Sigmoid colon (tissue), 7 donors: ENCODE measurements at places on chromosomes 11 and 22. TPM values are rescaled to one million over a fixed set of nuclear protein-coding genes. Genes with fewer than 3 reads are reported as not detected.

The BID gene
- polyA plus RNA-seq: 72.1 TPM

GRCh38 chr11:77214557-77214956 lies 86.5 kb downstream of the MYO7A start:
- H3K4me1 ChIP-seq: no peaks in the 10 kb centered on the region
- no peak overlapping the region for H3K27ac ChIP-seq
- H3K36me3 ChIP-seq: no peaks in the 10 kb centered on the region
- H3K27me3 ChIP-seq: no peaks in the 10 kb centered on the region

- H3K27me3 ChIP-seq: no peaks in the 10 kb centered on the region
- no peak overlapping the region for H3K27ac ChIP-seq
Measured at GRCh38 chr11:106172386-106172991, 95.0 kb downstream of the AASDHPPT start.

- H3K27ac ChIP-seq: no peak overlapping the region
- H3K27me3 ChIP-seq: no peaks in the 10 kb centered on the region
- H3K4me3 ChIP-seq: no peak overlapping the region
- DNase-seq: no peak
- H3K4me1 ChIP-seq: no peaks in the 10 kb centered on the region
Measured at GRCh38 chr11:6438979-6439571, 1.7 kb downstream of the HPX start.

DNA sequence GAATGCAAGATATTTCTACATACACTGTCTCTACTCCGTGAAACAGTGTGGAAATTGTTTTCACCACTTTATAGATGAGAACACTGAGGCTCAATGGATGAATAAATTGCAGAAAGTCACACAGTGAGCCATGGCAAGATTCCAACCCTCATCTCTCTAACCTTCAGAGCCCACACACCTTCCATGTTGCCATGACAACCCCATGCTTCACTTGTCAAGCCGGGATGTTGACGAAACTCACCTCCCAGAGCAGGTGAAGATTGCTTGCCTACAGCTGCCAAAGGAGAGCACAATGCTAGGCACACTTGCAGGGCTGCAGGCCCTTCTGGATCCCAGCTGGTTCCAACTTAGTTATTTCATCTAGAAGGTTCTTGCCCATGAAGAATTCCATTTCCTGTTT lies 71.4 kb upstream of the SEZ6L start:
- H3K36me3 ChIP-seq: no peaks in the 10 kb centered on the region
- H3K27me3 ChIP-seq: peaks cover 19% of the 10 kb centered on the region
- H3K4me3 ChIP-seq: no peak overlapping the region
- H3K4me1 ChIP-seq: no peaks in the 10 kb centered on the region
- DNase-seq: no peak

- no peaks in the 10 kb centered on the region for H3K4me1 ChIP-seq
- no peak overlapping the region for H3K27ac ChIP-seq
- H3K4me3 ChIP-seq: no peak overlapping the region
Measured at GRCh38 chr22:49735411-49735900, 92.2 kb downstream of the BRD1 start.

The FAM111A gene
- 9.0 TPM for polyA plus RNA-seq

DNA sequence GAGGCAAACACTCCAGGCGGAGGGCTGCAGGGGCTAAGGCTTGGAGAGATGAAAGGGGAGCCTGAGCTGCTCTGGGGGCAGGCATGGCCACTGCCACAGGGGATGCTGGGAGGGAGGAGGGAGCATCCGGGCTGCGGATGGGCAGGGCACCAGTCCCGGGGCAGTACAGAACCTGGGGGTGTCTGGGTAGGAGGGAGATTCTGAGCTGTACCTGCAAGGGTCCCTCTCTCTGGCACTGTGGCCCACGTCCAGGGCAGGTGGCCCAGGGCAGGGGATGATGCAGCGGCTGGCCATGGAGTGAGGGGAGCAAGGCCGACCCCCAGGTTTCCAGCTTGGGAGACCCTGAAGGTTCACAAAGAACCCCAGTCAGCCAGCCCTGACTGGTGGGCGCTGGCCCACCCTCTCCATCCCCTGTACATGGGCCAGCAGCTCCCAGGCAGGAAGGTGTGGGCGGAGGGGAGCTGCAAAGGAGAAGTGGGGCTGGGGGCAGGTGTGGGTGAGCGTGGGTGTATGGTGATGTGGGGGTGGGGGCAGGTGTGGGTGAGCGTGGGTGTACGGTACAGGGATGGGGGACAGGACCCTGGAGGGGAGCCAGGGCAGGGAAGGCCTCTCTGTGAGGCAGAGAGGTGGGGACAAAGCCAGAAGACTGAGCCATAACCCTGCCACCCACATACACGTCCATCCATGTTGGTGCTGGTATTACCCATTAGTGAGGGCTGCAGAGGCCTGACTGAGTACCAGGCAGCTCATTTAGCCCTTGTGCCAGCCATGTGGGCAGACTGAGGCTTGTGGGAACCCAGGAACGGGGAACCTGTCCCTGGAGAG lies 2.2 kb upstream of the TNFRSF13C start:
- DNase-seq: no peak
- H3K4me3 ChIP-seq: no peak overlapping the region
- no peaks in the 10 kb centered on the region for H3K4me1 ChIP-seq
- H3K27ac ChIP-seq: no peak overlapping the region

DNA sequence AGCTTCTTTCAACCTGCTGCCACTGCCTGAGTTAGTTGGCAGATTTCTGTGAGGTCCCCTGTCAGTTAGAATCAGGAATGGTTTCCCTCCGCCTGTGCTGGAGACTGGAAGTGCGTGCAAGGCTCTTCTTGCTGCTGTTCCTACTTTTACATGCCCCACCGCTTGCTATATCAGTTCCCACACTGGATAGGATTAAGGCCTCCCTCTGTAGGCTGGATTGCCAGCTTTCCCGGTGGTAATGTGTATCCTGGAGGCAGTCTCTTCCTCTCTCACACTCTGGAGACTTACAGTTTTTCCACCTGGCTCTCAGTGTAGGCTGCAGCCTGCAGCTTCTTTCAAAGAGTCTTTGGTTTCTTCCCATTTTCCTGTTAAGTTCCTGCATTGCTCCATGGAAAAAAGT lies 66.5 kb downstream of the ARHGAP42 start:
- no peaks in the 10 kb centered on the region for H3K36me3 ChIP-seq
- H3K4me3 ChIP-seq: no peak overlapping the region
- no peak for DNase-seq
- no peak overlapping the region for H3K27ac ChIP-seq
- no peaks in the 10 kb centered on the region for H3K4me1 ChIP-seq

The SLC25A45 gene
- 1.2 TPM for polyA plus RNA-seq

The OR51B4 gene
- not detected for polyA plus RNA-seq

DNA sequence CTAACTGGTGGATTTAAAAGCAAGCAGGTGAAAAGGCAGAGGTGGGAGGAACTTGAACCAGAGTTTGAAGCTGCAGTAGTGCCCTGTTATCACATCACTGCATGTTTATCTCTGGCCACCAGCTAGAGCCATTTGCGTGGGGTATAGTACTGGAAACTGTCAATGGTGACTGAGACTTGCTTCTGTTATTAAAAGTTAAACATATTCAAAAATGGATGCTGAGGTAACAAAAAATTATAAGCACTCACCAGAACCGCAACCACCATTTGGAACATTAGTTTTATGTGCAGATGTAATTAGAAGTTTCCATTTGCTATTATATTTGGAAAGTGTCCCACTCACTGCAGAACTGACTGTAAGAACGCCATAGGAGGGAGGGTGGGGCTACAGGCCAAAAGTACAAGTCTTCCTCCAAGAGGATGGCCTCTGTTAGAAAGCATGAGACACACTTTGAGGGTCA lies 1.2 kb upstream of the CD59 start:
- H3K27me3 ChIP-seq: no peaks in the 10 kb centered on the region
- H3K27ac ChIP-seq: peak overlapping the region; percentile 82
- H3K4me3 ChIP-seq: no peak overlapping the region
- peaks cover 38% of the 10 kb centered on the region for H3K4me1 ChIP-seq
- no peak for DNase-seq

The ADM2 gene
- 3.2 TPM for polyA plus RNA-seq

DNA sequence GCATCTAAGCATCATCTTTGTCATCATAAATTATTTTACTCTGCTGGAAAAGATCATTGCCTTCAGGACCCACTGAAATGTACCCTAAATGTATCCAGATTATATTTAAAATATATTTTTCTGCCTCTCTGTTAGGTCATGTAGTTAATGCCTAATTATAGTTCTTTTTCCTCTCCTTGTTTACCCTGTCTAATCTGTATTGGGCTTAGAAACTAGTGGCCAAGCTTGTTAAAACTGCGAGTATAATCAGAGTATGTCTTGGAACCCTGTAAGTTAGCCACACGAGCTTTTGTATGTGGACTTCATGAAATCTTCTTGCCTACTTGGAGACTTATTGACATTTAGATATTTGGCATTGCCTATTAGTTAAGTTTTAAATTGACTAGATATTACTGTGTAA lies 55.6 kb downstream of the ARFGAP2 start:
- DNase-seq: no peak
- no peaks in the 10 kb centered on the region for H3K27me3 ChIP-seq
- H3K4me3 ChIP-seq: no peak overlapping the region
- no peak overlapping the region for H3K27ac ChIP-seq
- no peaks in the 10 kb centered on the region for H3K36me3 ChIP-seq

GRCh38 chr11:13480198-13480597 lies 15.6 kb downstream of the PTH start:
- no peak for DNase-seq
- no peak overlapping the region for H3K27ac ChIP-seq
- no peak overlapping the region for H3K4me3 ChIP-seq
- H3K36me3 ChIP-seq: no peaks in the 10 kb centered on the region

The FAM227A gene
- not detected for polyA plus RNA-seq

GRCh38 chr22:19488884-19489843 lies 9.4 kb downstream of the CDC45 start:
- H3K27me3 ChIP-seq: no peaks in the 10 kb centered on the region
- no peak overlapping the region for H3K4me3 ChIP-seq
- H3K36me3 ChIP-seq: no peaks in the 10 kb centered on the region
- no peak for DNase-seq
- H3K27ac ChIP-seq: no peak overlapping the region

DNA sequence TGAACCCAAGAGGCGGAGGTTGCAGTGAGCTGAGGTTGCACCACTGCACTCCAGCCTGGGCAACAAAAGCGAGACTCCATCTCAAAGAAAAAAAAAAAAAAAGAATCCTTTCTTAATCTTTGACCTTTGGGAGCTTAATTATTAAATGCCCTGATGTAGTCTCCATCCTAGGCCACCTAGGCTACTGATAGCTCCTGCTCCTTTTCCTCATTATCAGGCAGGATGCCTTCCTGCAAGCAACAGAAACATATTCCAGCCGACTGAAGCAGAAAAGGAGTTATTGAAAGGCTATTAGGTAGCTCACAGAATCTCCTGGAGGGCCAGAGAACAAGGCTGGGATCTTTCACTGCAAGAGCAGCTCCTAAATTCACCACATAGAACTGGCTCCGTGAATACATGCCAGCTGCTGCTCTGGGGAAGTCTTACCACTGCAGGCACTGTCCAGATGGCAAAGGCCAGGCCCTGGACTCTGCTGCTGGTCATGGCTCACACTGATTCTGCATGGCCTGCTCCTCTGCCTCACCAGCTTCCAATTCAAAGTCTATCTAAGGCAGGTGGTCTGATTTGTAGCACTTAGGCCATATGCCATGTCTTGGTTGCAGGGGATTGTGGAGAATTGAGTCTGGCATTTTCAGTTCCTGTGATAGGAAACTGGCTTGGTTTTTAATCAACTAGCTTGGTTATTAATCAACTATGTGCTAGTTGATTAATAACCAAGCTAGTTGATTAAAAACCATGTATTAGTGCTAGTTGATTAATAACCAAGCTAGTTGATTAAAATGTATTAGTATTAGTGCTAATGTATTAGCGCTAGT lies 26.0 kb upstream of the POLD3 start:
- H3K36me3 ChIP-seq: no peaks in the 10 kb centered on the region
- no peak overlapping the region for H3K27ac ChIP-seq
- no peak overlapping the region for H3K4me3 ChIP-seq
- DNase-seq: no peak

DNA sequence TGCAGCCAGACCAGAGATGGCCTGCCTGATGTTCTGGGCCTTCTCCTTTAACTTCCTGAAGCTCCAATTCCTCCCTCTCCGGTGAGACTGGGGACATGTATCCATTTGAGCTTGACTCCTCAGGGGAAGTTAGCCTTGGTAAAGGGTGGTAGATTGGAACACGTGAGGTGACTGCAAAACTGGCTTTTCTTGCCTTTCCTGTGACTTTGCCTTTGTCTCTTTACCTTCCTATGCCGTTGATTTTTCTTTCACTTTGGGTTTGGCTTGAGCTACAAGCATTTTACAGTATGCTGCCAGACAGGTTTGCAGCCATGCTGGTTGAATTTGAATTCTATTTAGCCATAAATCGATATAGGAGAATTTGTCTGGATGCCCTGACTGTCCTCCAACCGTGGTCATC lies 16.8 kb upstream of the GLYATL1 start:
- DNase-seq: no peak
- no peak overlapping the region for H3K27ac ChIP-seq
- no peaks in the 10 kb centered on the region for H3K27me3 ChIP-seq
- no peak overlapping the region for H3K4me3 ChIP-seq

DNA sequence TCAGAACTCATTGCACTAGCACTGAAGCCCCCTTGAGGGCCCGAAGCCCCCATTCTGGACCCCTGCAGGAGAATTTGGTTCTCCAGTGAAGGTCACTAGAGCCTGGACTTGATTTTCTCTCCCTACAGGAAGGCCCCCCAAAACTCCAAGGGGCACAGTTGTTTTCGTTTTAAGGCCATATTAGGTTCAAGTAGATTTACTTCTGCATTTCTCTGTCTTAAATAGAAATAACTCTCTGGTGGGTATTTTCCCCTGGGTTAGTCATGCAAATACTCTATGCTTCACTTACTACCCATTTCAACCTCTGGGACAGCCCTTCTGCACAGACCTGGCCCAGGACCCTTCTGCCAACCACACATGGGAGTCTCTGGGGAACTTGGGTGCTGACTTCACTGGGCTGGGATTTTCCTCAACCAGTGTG lies 41.6 kb downstream of the WEE1 start:
- H3K4me3 ChIP-seq: no peak overlapping the region
- DNase-seq: no peak
- H3K4me1 ChIP-seq: no peaks in the 10 kb centered on the region
- peak overlapping the region; percentile 90 for H3K27ac ChIP-seq
- no peaks in the 10 kb centered on the region for H3K36me3 ChIP-seq

The SAA4 gene
- not detected for polyA plus RNA-seq

GRCh38 chr11:36405585-36406367 lies 104.3 kb downstream of the TRAF6 start:
- no peaks in the 10 kb centered on the region for H3K27me3 ChIP-seq
- H3K4me1 ChIP-seq: no peaks in the 10 kb centered on the region
- H3K27ac ChIP-seq: no peak overlapping the region
- H3K4me3 ChIP-seq: no peak overlapping the region
